ENCODE measurements at places on chromosomes 4 and X.

GRCh38 chr4:133910165-133910564, 291.4 kb downstream of the PABPC4L start:
- DNase-seq, result no peak

- DNase-seq, result no peak
Observed at GRCh38 chrX:136397001-136397400, 90.7 kb upstream of the BRS3 start.

GRCh38 chr4:76624931-76625715, 190.1 kb downstream of the SHROOM3 start:
- no peak for DNase-seq

DNA sequence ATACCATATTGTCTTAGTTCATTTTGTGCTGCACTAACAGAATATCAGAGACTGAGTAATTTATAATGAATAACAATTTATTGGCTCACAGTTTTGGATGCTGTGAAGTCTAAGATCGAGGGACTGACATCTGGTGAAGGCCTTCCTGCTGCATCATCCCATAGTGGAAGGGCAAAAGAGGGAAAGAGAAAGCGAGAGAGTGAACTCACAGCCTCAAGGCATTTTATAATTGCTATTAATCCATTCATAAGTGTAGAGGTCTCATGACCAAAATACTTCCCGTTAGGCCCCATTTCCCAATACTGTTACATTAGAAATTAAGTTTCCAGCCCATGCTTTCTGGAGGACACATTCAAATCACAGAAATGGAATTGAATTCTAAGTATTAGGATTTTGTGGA, 554.4 kb downstream of the TRAM1L1 start:
- no peak for DNase-seq

DNA sequence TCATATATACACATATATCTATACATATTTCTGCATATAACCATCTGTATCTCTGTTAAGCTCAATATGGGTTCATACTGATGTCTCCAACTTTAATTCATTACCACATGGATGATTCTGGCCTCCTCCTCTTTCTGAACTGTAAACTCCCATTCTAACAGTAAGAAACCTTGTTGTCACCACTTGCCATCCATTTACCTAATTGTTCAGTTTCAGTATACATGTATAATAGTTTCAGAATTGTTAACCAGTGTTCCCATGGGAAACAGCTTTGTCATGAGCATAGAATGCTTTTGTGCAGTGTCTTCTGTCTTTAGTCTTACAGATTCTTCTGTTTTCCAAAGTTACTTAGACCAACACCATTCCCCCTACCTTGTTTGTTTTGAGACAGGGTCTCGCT, 35.9 kb downstream of the SLC9A6 start:
- no peak for DNase-seq
